ENCODE measurements at places on chromosomes 7 and 10.

DNA sequence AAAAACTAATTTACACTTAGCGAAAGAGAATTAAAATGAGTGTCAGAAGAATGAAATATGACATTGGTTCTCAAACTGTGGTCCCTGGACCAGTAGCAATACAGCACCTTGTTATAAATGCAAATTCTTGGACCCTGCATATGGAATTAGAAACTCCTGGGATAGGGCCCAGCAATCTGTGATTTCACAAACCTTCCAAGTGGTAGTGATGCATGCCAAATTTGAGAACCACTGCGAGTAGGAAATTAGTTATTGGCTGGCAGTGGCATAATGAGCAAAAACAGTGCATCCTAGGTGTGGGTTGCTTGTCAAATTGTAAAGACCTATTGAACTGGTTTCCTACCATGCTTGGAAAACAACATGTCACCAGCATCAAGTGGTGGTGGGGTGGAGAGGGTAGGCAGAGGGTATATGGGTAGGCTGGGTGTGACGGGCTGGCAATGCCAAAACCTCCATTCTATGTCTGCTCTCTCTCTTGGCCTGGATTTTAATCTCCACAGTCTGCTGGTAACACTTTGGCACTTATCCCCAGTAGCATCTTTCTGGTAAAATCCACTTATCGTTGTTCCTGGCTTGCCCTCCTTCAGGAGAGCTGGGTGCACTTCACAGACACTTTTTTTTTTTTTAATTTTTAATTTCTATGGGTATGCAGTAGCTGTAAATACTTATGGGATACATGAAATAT, 50.0 kb downstream of the ZNF22 start:
- no peak for DNase-seq

- no peak for DNase-seq
These were observed 90.1 kb downstream of the PIP4K2A start for GRCh38 chr10:22624287-22624738.

DNA sequence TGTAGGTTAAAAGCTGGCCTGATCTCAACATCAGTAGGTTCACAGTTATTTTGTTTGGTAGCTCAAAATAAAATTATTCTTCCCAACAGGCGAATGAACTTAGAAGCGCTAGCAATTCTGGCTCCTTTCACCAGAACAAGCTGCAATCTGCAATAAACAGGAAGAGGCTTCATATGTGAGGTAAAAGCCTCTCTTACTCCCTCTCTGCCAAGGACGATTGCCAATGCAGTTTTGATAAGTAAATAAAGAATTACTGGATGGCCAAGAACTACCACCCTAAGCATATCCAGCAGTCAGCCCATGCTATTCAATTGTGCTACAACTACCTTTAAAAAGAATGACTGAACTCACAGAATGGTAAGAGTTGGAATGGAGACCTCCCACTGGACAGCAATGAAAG, 150.0 kb upstream of the LAMB4 start:
- DNase-seq: no peak

- no peak for DNase-seq
These were observed 20.2 kb downstream of the SLC16A12 start for GRCh38 chr10:89515031-89515841.

DNA sequence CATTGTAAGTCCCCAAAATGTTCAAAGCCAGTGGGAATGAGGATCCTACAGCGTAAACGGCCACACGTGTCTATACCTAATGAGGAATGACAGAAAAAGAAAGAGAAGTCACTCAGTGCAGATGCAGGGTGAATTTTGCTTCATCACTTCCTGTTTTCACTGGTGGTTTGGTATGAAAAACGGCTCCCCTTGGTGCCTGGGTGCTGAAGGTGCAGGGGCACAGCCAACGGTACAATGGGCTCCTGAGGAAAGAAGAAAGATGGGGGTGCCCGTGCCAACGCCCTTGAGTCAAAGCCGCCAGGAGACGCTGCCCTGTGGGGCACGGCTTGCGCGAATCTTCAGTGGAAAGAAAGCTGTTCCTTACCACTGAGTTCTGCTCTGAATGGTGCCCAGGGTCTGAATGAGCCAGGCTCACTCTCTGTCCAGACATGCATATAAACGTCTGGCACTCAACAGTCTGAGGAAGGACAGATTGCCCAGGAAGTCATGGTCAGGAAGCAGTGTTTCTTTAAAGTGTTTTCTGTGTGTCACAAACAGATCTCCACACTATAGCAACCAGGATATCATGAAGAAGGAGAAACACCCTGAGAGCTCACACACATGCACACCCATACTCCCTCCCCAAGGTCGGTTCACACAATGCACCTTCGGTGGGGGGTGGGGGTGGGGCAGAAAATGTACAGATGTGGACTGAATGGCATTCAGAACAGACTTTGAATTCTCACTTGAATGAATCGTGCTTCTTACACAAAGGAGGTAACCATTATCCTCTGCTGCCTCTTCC, 105.8 kb downstream of the ELMO1 start:
- DNase-seq: peak; percentile 63

DNA sequence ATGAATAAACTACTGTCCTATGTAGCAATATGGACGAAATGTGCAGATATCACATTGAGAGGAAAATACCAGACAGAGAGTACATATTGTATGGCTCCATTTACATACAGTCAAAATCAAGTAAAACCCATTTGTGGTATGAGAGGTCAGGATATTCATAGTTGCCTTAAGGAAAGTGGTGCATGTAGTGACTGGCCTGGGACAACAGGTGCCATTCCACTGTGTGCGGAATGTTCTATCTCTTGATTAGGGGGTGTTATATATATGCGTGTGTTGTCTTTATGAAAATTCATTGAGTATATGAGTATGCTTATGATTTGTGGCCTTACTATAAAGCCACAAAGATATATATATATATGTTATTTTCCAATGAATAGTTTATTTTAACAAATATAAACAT, 964.0 kb downstream of the SORCS3 start:
- no peak for DNase-seq

GRCh38 chr10:97456034-97456685, 10.2 kb downstream of the ZDHHC16 start:
- DNase-seq: no peak

DNA sequence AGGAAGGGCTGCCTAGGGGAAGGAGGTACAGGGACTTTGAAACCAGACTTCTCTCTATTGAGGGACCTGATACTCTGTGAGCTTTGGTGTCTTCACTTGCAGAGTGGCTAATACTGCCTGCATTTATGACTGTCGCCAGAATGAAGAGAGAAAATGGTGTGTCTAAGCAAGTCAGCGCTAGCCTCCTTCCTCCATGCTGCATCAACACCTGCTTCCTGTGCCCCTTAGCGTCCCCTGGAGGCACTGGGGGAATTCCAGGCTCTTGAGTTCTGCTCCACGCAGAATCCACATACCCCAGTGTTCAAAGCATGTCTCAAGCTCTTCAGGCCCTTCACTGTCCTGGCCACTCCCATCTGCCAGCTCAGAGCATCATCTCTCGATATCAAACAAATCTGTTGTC, 140.5 kb downstream of the PKD1L1 start:
- no peak for DNase-seq

DNA sequence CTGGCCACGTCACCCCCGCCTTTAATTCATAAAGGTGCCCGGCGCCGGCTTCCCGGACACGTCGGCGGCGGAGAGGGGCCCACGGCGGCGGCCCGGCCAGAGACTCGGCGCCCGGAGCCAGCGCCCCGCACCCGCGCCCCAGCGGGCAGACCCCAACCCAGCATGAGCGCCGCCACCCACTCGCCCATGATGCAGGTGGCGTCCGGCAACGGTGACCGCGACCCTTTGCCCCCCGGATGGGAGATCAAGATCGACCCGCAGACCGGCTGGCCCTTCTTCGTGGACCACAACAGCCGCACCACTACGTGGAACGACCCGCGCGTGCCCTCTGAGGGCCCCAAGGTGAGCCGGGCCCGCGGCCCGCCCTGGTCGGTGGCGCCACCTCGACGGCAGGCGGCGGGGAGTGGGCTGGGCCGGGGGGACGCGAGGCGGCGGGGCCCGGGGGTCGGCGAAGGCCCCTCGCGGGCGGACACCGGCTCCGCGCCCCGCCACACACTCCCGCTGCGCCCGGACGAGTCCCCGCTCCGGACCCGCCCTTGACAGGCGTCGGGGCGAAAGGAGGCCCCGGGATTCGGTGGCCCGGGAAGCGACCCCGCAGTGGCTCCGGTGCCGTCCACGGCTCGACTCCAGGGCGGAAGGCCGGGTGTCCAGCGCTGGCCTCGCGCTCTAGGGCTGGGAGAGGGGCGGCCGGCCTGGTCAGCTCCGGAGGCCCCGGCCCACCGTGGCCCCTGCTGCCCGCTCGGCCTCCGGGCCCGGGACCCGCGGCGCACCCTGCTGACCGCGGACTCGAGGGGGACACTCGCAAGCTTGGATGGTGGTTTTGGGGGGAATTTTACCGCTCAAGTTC, 557 bp downstream of the BAG3 start:
- DNase-seq: peak; percentile 49
